Activated CD4-positive, alpha-beta memory T cell treated with anti-CD3 and anti-CD28 coated beads for 36 hours (primary cell): ENCODE measurements at places on chromosomes 16 and 17.

DNA sequence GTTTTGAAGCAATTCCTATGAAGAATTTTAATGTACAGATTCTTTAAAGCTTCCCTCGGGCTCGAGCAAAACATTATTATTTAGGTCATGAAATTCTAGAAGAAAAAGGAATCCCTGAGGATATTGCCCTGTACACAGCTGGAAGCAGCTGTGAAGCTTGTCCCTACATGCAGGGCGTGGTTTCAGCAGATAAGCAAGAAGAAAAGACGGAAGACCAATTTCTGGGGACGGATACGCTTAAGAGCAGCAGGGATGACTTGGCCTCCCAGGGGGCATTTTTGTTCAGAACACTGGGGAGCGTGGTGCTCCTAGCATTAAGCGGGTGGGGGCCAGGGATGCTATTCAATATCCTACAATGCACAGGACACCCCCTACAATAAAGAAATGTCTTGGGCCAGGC lies 34.3 kb downstream of the LITAF start:
- no peaks in the 10 kb centered on the region for H3K27me3 ChIP-seq
- DNase-seq = no peak
- peaks cover 64% of the 10 kb centered on the region for H3K36me3 ChIP-seq
- H3K4me3 ChIP-seq = no peak overlapping the region
- peaks cover 17% of the 10 kb centered on the region for H3K4me1 ChIP-seq

GRCh38 chr16:69399361-69399760 lies 13.6 kb upstream of the TERF2 start:
- no peak overlapping the region for H3K4me3 ChIP-seq
- no peak for DNase-seq
- no peaks in the 10 kb centered on the region for H3K36me3 ChIP-seq
- H3K4me1 ChIP-seq = peaks cover 14% of the 10 kb centered on the region
- H3K27me3 ChIP-seq = peaks cover 2% of the 10 kb centered on the region

- no peaks in the 10 kb centered on the region for H3K27me3 ChIP-seq
- no peak for DNase-seq
- no peak overlapping the region for H3K27ac ChIP-seq
- peaks cover 36% of the 10 kb centered on the region for H3K36me3 ChIP-seq
These were observed 97.9 kb upstream of the ZNF750 start for GRCh38 chr17:82937411-82938371.

DNA sequence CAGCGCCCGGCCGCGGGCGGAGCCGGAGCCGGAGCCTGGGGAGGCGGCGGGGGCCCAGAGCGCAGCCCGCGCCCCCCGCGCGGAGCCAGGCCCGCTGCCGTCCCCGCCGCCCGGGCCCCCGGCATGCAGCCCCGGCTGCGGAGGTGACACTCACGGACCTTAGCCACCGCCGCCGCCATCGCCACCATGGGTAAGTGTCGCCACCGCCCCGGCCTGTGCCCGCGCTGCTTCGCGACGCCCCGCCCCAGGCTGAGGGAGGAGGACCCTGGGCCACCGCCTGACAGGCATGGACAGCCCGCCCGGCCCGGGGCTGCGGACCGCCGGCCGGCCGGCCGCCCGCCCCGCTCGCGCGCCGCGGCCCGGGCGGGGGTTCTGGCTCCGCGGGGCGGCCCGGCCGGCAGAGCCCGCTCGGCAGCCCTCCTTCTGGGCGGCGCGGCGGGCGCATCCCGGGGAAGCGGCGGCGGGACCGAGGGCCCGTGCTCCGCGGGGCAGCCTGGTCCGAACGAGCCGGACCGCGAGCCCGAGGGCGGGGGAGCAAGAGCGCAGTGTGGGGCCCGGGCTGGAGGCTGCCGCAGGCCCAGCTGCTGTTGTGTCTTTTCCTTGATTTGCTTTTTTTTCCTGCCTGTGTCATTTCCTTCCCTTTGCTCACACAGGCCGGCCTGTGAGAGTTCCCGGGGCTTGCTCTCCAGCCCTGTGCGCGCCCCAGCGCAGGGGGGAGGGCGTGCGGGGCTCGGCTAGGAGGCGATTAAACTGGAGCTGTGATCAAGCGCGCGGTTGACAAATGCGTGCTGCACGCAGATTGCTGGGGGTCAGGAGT lies 565 bp downstream of the MAP3K3 start:
- peak overlapping the region; percentile 84 for H3K27ac ChIP-seq
- peak overlapping the region; percentile 99 for H3K4me3 ChIP-seq
- peak; percentile 74 for DNase-seq

GRCh38 chr17:39360537-39360936 lies 40.9 kb downstream of the FBXL20 start:
- H3K27me3 ChIP-seq = no peaks in the 10 kb centered on the region
- no peaks in the 10 kb centered on the region for H3K36me3 ChIP-seq
- H3K4me1 ChIP-seq = peaks cover 6% of the 10 kb centered on the region
- no peak overlapping the region for H3K4me3 ChIP-seq
- DNase-seq = no peak
- H3K27ac ChIP-seq = no peak overlapping the region

GRCh38 chr16:30758988-30759491 lies 2.8 kb downstream of the CFAP119 start:
- H3K36me3 ChIP-seq = peaks cover 8% of the 10 kb centered on the region
- DNase-seq = no peak
- no peak overlapping the region for H3K4me3 ChIP-seq
- H3K4me1 ChIP-seq = peaks cover 25% of the 10 kb centered on the region
- H3K27ac ChIP-seq = no peak overlapping the region

- H3K27ac ChIP-seq = no peak overlapping the region
- DNase-seq = no peak
- H3K27me3 ChIP-seq = no peaks in the 10 kb centered on the region
- H3K4me1 ChIP-seq = no peaks in the 10 kb centered on the region
- H3K36me3 ChIP-seq = no peaks in the 10 kb centered on the region
These were observed 186.0 kb downstream of the GRIN2A start for GRCh38 chr16:9996221-9996620.
